Upper lobe of right lung (tissue), 1 donor: ENCODE measurements at places on chromosomes 5 and 9. TPM values are rescaled to one million over a fixed set of nuclear protein-coding genes. Genes with fewer than 3 reads are reported as not detected.

Gene MSX2
- total RNA-seq: 0.52 TPM

Gene ANXA2R
- total RNA-seq: 4.8 TPM

Gene SEMA4D
- total RNA-seq: 46.2 TPM

Gene PCDHGA4
- total RNA-seq: 3.9 TPM

Gene SLF1
- 6.2 TPM for total RNA-seq

Gene IL13
- total RNA-seq: not detected

Gene ARL10
- total RNA-seq: 7.9 TPM

Gene ADGRD2
- not detected for total RNA-seq

Gene SHOC1
- not detected for total RNA-seq

Gene RANBP17
- total RNA-seq: 17.8 TPM

Gene SLU7
- 49.2 TPM for total RNA-seq

Gene LCN10
- 11.2 TPM for total RNA-seq

DNA sequence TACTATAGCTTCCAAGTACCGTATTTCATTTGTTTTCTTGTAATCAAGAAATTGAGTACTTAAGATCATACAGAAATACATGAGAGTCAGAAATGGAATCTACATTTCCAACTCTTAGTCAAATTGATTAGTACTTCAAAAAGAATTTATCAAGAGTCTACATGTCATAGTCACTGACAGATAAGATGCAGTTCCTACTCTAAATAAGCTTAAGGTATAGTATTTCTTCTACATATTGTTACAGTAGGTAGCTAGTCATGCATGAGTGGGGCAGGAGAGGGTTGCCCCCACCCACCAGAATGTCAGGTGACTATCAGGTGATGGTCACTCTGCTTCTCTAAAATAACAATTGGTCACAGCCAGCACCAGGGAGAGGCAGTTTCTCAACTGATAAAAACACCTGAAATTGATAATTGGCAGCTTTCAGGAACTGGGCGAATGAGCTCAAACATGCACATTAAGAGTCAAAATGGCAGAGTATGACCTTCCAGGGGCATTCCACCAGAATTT, 2.9 kb downstream of the BAAT start:
- no peaks in the 10 kb centered on the region for H3K4me1 ChIP-seq
- H3K27ac ChIP-seq: no peak overlapping the region
- no peak overlapping the region for H3K4me3 ChIP-seq
- H3K27me3 ChIP-seq: no peaks in the 10 kb centered on the region

DNA sequence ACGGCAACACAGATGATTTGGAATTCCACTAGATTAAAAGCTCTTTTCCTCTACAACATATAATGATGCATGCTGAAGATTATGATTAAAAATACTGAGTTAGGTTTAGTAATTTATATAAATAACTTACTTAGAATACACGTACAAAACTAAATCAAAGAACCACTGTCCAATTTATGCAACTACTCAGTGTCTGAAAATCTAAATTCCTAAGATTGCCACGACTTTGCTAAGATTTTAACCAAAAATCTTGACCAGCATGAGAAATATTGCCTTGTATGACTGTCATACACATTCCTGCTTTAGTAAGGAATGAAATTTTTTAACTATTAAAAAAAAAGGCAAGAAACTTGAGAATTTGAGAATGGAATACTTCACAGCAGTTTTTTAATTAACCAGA, 292.4 kb downstream of the ZNF608 start:
- no peak for DNase-seq
- H3K36me3 ChIP-seq: no peaks in the 10 kb centered on the region
- no peak overlapping the region for H3K27ac ChIP-seq
- H3K27me3 ChIP-seq: no peaks in the 10 kb centered on the region
- no peak overlapping the region for H3K4me3 ChIP-seq

GRCh38 chr5:172407241-172407691, 47.1 kb downstream of the SH3PXD2B start:
- H3K36me3 ChIP-seq: peaks cover 10% of the 10 kb centered on the region
- no peak for DNase-seq
- H3K27ac ChIP-seq: no peak overlapping the region
- H3K4me3 ChIP-seq: no peak overlapping the region

DNA sequence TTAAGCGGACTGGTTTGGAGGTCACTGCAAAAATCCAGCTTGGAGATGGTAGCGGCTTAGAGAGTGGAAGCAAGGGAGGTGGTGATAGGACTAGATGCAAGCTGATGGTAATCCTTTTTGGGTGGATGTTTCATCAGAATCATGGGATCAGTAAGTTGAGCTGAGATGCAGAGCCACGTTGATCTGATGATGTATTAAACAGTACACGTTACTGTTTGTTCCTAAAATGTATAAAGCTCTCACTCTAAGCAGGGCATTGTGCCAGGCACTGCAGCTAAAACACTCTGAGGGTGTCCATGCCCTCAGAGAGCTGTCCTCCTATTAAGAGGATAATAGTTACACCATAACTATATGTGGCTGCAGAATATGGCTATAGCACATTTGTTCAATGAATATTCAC, 93.1 kb downstream of the JAKMIP2 start:
- DNase-seq: no peak
- H3K27me3 ChIP-seq: no peaks in the 10 kb centered on the region
- no peaks in the 10 kb centered on the region for H3K36me3 ChIP-seq
- H3K4me1 ChIP-seq: no peaks in the 10 kb centered on the region
- H3K27ac ChIP-seq: no peak overlapping the region
- H3K4me3 ChIP-seq: no peak overlapping the region

DNA sequence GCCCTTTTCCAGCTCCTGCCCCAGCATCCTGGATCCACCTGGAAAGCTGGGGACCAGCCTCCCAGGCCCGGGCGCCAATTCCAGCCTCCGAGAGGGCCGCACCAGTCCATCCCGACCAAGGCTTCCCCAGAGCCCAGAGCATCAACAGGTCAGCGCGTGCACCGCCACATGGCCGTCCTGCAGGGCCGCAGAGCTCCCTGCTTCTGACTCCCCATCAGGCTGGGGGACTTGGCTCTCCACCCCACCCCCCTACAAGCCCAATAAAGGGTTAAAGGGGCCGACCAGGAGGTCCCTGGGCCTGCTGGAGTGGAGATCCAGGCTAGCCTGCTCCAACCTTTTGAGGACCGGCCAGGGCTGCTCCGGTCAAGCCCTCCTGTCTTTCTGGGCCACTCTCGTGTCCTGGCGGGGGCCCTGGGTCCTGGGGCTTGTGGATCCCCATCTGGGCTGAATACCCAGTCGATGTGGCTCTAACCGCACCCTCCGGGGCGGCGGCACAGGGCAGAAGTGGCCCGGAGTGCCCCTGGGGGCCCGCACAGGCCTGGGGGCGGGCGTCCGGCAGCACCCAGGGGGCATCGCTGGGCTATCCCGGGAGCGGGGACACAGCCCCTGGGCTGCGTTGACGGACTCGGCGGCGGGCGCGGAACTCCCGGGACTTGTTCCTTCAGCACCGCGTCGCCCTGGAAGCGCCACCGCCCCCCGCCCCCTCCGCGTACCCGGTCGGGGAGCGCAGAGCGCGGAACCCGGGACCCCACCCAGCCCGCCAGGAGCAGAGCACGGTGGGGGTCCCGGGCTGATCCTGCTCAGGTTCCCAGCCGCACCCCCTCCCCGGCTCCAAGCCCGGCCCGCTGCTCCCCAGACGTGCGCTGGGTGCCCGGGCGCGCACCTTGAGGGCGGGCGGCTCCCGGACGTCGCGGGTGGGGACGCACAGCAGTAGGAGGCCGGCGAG, 590 bp downstream of the ENTPD2 start:
- no peak overlapping the region for H3K27ac ChIP-seq
- no peaks in the 10 kb centered on the region for H3K36me3 ChIP-seq
- DNase-seq: no peak
- peaks cover 22% of the 10 kb centered on the region for H3K4me1 ChIP-seq

- H3K27ac ChIP-seq: no peak overlapping the region
- H3K27me3 ChIP-seq: no peaks in the 10 kb centered on the region
- H3K4me3 ChIP-seq: no peak overlapping the region
- H3K36me3 ChIP-seq: no peaks in the 10 kb centered on the region
- H3K4me1 ChIP-seq: no peaks in the 10 kb centered on the region
- no peak for DNase-seq
Observed at GRCh38 chr5:155898284-155898683, 428.7 kb upstream of the SGCD start.

GRCh38 chr5:137997726-137998213, 35.1 kb downstream of the FAM13B start:
- no peak overlapping the region for H3K4me3 ChIP-seq
- H3K36me3 ChIP-seq: peaks cover 20% of the 10 kb centered on the region
- no peak overlapping the region for H3K27ac ChIP-seq

- peaks cover 14% of the 10 kb centered on the region for H3K4me1 ChIP-seq
- peaks cover 22% of the 10 kb centered on the region for H3K36me3 ChIP-seq
- no peak for DNase-seq
- H3K27me3 ChIP-seq: no peaks in the 10 kb centered on the region
Observed at GRCh38 chr9:133787754-133788025, 49.5 kb upstream of the SARDH start.

DNA sequence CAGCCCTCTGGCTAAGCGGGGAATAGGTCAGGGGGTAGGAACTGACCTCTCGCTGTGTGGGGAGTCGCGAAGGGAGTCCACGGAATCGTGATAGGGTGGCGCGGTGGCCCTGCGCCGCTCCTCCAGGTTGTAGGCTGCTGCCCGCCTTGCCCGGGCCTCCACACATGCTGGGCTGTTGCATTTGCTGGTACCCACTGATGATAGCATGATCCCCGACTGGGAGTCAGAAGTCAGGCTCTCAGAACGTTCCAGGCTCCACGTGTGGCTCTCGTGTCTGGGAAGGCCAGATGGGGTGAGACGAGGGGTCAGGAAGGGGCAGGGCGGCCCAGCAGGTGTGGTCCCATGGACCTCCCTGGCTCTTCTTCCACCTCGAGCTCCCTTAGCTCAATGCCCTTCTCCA, 56.0 kb downstream of the PSD2 start:
- H3K4me3 ChIP-seq: no peak overlapping the region
- H3K27ac ChIP-seq: no peak overlapping the region
- peaks cover 6% of the 10 kb centered on the region for H3K27me3 ChIP-seq
- peaks cover 9% of the 10 kb centered on the region for H3K4me1 ChIP-seq
- peak; percentile 41 for DNase-seq

DNA sequence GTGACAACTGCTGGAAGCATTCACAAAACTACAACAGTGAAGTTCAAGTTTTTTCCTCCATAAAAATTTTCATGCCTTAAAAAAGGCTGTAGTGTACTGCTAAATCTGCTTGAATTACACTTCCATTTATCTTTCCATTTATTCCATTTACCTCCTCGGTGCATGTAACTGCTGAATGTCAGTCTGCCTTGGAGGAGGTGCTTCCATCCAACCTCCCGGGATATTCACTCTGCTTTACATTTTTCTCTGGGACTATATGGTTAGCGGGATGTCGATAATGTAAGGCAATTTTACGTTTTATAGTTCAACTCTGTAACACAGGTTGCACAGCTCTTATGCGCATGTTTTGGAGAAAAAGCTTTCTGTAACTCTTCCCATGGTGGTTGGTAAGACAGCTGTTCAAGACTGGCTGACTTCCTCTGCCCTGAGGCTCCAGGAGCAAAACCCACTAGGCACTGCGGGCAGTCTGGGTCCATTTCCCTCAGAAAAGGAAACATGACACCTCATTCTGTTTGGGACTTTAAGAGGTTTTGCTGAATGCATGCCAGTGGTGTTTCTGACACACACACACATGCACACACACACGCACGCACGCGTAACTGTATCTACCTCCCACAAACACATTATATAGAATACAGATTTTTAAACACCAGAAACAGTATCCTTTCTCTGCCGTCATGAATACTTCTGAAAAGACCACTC, 66.1 kb downstream of the SPTLC1 start:
- H3K27me3 ChIP-seq: no peaks in the 10 kb centered on the region
- H3K27ac ChIP-seq: no peak overlapping the region
- H3K4me3 ChIP-seq: no peak overlapping the region
- no peaks in the 10 kb centered on the region for H3K4me1 ChIP-seq

DNA sequence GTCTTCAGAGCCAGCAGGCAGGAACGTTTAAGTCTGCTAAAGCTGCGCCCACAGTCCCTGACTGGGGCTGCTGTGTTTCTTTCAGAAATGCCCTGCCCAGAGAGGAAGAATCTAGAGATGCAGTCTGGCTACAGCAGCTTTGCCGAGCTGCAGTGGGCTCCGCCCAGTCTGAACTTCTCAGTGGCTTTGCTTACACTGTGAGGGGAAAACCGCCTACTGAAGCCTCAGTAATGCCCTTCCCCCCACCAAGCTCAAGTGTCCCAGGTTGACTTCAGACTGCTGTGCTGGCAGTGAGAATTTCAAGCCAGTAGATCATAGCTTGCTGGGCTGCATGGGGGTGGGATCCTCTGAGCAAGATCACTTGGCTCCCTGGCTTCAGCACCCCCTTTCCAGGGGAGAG, 78.4 kb downstream of the SREK1 start:
- no peak overlapping the region for H3K4me3 ChIP-seq
- H3K27ac ChIP-seq: no peak overlapping the region

DNA sequence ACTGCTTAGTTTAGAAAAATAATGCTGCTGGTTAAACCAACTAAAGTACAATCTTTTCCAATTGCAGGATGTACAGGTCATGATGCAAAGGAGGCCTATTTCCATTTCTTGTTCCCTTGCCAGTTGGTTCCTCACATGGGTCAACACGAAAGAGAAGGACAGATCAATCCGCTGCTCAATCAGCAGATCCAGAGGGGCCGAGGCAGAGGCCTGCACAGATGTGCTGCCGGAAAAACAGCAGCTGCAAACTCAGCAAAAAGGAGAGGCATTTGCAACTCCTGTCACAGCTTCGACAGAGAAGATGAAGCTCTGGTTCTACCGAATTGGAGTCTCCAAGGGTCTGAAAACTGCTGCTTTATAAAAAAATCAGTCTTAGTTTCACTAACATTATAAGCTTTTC, 69.8 kb downstream of the NIPSNAP3B start:
- peaks cover 94% of the 10 kb centered on the region for H3K36me3 ChIP-seq
- no peak overlapping the region for H3K27ac ChIP-seq
- DNase-seq: no peak
- peaks cover 15% of the 10 kb centered on the region for H3K4me1 ChIP-seq
- no peaks in the 10 kb centered on the region for H3K27me3 ChIP-seq

DNA sequence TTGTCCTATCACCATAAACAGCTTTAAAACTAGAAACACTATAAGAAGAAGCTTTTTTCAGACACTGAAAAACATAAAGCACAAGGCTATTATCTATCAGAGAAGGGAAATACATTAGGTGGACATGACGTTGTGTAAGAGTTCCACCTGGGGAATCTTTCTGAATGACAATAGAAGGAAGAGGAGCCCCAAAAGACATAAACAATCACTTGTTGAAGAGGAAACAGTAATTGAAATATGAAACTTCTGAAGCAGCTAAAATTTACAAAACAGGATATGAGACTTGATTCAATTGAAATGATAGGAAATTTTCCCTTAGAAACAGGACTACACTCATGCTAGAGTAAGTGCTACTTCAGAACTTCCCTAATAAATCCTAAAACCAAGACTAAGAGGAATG, 933.6 kb downstream of the EFNA5 start:
- H3K4me3 ChIP-seq: no peak overlapping the region
- no peaks in the 10 kb centered on the region for H3K4me1 ChIP-seq
- DNase-seq: no peak
- H3K27me3 ChIP-seq: no peaks in the 10 kb centered on the region
- no peak overlapping the region for H3K27ac ChIP-seq
- no peaks in the 10 kb centered on the region for H3K36me3 ChIP-seq
